ENCODE measurements at places on chromosomes 5 and 9.
A peak's percentile ranks its signal among the peaks of the same experiment; 100 is the strongest.

DNA sequence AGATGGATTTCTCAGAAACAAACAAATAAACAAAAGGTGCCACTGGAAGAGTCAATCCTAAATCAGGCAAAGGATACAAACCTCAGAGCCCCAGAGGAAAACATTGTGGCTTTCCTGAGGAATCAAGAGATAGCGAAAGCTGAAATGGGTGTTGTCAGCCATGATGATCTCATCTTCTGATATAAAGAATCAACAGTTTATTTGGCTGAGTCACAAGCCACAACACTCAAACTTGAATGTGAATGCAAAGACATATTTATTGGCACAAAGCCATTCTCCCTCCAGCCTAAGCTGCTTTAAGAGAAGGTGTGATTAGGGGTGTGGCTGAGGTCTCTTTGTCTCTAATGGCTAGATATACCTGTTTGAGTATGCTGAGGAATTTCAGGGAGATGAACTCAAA is 73.3 kb upstream of the NREP start:
- DNase-seq, result no peak

DNA sequence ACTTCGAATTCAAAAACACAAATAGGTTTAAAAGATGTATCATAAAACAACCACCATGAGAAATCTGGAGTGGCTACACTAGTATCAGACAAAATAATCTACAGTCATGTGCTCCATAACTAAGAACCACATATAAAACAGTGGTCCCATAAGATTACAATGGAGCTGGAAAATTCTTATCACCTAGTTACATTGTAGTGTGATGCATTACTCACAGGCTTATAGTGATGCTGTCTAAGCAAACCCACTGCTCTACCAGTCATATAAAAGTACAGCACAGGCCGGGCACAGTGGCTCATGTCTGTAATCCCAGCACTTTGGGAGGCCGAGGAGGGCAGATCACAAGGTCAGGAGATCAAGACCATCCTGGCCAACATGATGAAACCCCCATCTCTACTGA is 160.1 kb downstream of the ROR2 start:
- no peak for DNase-seq

- DNase-seq, result no peak
Observed at GRCh38 chr9:114430457-114430856, 42.7 kb upstream of the AKNA start.

- peak; percentile 82 for DNase-seq
Observed at GRCh38 chr9:128684325-128685199, 4.5 kb upstream of the SET start.

- no peak for DNase-seq
Observed at GRCh38 chr9:126412905-126413304, 86.3 kb downstream of the MVB12B start.

DNA sequence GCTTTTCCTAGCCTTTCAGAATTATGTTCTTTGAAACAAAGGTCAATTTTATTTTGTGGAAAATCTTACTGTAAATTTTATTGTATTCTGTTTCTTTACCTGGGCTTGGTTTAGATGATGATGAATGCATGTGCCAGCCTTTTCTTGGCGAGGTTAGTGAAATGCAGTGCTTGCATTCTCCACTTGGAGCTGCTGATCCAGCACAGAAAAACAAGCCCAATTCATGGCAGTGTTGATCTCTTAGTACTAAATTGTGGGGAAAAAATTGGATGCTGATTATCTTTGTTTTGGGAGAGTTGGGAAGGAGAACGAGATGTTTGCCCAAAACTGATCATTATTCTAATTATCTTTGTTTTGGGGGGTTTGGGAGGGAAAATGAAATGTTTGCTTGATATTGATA is 3.7 kb downstream of the HABP4 start:
- no peak for DNase-seq

DNA sequence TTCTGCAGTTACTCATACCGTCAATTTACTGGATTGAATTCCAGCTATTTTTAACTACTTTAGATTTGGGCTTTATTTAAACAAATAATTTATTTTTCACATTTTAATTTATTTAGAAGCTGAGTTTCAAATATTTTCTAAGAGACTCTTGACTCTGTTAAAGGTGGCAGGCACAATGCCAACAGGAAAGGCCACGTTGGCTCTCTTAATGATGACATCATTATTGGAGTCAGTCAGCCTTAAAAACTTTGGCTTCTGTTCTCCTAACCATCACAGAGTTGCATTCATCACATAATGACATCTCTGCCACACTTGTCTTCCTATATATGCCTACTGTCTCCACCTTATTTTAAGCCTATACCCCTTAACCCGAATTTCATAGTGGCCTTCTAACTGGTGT is 172.3 kb upstream of the PLPPR1 start:
- DNase-seq, result no peak

GRCh38 chr9:85263288-85263687 is 478.5 kb downstream of the AGTPBP1 start:
- DNase-seq, result no peak

DNA sequence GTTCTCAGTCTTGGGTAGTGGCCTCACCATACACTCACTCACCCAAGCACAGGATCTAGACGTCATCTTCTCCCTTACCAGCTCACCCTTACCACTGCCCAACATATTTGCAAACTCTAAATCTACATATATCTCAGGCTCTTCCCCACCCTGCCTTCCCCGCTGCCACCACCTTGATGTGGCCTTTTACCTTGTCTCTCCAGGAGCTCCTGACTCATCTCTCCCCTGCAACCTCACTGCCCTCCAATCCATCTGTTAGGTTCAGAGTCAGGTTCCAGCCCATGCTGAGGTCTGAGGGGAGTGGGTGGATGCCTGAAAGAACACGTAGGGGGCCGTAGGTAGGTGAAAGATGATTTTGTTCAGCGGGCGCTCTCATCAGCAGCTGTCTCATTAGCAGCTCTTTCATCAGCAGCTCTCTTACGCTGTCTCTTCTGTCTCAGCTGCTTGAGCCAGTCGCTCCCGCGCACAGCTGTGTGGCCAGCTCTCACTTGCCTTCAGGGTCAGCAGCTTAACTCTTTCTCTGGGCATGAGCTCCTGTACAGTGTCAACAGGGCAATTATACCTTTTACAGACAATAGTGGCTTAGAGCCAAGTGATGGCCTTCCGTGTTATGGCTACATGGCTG is 23.1 kb upstream of the CKMT2 start:
- no peak for DNase-seq

DNA sequence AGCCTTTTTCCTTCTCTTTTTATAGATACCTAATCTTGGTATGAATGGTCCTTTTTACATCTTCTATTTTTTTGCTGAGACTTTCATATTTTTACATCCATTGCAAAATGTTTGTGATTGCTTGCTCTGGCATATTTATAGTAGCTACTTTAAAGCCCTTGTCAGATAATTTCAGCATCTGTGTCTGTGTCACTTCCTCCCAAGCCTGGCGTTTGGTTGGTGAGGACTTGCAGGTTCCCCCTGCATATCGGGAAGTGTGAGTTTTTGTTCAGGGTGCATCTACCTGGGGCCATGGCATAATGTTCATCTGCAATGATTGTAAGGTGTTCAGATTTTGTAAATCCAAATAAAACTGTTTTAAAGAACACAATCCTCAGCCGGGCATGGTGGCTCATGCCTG is 8.9 kb downstream of the FBXW5 start:
- no peak for DNase-seq

DNA sequence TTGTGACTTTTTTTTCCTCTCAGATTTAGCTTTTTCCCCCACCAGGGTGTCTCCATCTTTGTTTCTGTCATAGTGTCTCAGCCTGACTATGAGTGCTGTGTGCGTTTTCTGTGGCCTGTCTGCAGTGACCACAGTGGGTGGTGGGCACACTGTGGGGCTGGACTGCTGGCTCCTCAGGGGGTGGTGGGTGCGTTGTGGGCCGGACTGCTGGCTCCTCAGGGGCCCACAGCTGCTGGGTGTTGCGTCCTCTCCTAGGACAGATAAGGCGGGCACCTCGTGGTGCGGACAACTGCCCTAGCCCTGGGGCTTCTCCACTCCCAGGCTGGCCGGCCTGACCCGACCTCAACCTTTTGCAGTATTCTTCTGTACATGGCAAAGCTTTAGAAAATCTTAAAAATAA is 100.4 kb downstream of the EHMT1 start:
- DNase-seq, result no peak

DNA sequence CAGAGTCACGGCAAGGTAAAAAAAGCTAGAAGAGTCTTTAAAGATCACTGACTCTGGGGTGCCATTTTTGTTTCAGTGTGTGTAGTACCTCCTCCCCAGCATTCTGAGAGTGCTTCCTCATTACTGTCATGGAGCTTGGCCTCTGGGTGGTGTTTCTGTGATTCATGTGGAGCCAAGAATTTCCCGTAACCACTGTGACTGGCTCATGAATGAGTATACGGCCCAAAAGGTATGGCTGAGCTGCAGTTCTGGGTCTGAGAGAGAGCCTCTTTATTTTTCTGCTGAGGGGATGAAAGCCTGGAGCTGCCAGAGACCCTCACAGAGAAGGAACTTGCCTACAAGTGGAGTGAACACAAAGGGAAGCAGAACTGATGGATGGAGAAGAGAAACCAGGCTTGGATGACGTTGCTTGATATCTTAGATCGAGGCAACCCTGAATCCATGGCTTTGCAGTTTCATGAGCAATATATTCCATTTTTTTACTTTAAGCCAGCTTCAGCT is 85.6 kb downstream of the PTTG1 start:
- DNase-seq, result no peak

All from activated naive CD4-positive, alpha-beta T cell treated with anti-CD3 and anti-CD28 coated beads, Interleukin-2, amount 50 U/mL, for 72 hours (primary cell).